CD4-positive, alpha-beta T cell treated with Interleukin-21 for 1 hour (primary cell): ENCODE measurements at places on chromosomes 2 and 18.
A peak's percentile ranks its signal among the peaks of the same experiment; 100 is the strongest.

DNA sequence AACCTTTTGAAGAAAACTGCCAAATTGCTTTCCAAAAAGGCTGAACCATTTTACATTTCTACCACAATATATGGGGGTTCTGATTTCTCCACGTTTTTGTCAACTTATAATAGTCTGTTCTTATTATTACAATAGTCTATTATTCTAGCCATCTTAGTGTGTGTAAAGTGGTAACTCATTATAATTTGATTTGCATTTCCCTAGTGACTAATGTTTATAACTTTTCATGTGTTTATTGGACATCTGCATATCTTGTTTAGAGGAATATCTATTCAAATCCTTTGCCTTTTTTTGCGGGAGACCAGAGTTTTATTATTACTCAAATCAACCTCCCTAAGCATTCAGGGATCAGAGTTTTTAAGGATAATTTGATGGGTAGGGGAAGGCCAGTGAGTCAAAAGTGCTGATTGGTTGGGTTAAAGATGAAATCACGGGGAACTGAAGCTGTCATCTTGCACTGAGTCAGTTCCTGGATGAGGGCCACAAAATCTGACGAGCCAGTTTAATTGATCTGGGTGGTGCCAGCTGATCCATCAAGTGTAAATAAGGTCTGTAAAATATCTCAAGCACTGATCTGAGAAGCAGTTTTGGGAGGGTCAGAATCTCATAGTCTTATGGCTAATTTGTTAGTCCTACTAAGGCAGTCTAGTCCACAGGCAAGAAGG, 303.4 kb upstream of the NCKAP5 start:
- DNase-seq = no peak

GRCh38 chr18:77127769-77128671, 4.6 kb downstream of the MBP start:
- peak; percentile 75 for DNase-seq

DNA sequence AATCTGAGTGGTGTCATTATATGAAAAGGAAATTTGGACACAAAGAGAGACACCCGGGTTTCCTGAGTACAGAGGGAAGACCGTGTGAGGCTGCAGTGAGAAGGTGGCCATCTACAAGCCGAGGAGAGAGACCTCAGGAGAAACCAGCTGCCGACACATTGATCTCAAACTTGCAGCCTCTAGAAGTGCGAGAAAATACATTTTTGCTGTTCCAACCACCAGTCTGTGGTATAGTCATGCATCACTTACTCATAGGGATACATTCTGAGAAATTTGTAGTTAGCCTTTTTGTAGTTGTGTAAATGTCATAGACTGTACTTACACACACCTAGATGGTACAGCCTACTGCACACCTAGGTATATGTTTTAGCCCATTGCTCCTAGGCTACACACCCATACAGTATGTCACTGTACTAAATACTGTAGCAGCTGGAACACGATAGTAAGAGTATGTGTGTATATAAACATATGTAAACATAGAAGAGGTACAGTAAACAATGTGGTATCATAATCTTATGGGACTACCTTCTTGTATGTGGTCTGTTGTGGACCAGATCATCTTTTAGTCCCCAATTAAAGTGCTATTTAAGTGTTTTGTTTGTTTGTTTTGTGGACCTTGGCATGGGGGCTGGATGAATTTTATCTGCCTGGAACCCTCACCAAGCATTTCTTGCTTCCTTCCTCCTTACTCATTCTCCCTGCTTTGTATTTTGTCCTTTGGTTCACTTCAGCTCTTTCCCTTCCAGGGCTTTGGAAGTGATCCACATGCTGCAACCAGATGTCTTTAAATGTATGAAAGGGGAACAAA, 38.3 kb upstream of the SESTD1 start:
- DNase-seq = no peak

- DNase-seq = no peak
Measured at GRCh38 chr2:79941179-79941578, 363.4 kb downstream of the LRRTM1 start.

DNA sequence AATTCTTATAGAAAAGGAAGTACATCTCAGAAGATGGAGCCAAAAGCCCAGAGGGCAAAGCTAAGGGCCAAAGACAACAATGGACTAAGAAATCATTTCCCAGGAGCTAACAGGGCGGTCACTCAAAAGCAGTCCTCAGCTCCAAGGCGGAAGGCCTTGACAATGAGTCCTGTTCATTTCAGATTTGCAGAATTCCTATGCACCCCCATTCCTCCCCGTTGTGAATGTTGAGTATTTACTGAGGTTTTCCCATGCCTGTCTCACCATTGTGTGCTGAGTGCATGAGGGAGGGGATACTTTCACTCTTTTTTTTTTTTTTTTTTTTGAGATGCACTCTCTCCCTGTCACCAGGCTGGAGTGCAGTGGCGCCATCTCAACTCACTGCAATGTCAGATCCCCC, 18.8 kb upstream of the DTNB start:
- DNase-seq = no peak

GRCh38 chr2:208266553-208266893, 468 bp downstream of the PIKFYVE start:
- peak; percentile 9 for DNase-seq

- DNase-seq = no peak
Measured at GRCh38 chr18:32425466-32425865, 45.2 kb downstream of the GAREM1 start.

GRCh38 chr2:106720026-106720425, 165.9 kb downstream of the ST6GAL2 start:
- DNase-seq = no peak

DNA sequence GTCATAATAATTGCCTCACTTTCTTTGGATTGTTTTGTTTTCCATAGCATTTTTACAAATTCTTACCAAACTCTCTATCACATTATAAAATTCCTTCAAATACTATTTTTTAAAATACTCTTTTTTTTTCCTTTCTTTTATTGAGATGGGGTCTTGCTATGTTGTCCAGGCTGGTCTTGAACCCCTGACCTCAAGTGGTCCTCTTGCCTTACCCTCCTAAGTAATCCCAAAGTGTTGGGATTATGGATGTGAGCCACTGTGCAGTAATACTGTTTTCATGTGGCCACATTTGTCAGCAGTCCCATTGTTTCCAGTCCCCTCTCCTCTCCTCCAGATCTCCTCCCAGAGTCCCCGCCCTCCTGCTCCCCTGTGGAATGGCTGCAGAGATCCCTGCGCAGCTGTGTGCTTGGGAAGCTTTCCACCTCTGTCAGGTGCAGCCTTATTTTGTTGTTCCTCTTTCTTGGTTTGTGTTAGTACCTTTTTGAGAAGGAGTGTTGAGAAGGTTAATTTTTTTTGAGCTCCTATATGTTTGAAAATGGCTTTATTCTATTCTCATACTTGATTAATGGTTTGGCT, 227.3 kb downstream of the LOXHD1 start:
- DNase-seq = no peak
